Memory B cell (primary cell): ENCODE measurements at places on chromosomes 4 and X.

DNA sequence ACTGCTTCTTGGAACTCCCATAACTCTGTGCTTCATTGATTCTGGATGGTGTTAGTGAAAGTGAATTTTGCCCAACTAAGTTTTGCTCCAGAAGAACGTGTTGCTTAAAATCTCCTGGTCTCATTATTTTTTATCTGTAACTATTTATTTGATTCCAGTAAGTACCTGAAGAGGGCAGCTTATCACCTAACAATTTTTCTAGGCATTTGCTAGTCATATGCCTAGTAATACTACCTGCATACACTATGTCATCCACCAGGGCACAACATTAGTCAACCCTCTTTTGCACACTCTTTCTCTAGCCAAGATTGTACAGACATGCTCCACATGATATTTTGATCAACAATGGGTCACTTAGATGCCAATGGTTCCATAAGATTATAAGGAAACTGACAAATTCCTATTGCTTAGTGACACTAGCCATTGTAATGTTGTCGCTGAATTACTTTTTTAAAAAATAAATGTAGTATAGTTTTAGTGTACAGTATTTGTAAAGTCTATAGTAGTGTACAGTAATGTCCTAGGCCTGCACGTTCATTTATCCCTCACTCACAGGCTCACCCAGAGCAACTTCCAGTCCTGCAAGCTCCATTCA is 499.9 kb upstream of the AADAT start:
- DNase-seq: no peak

DNA sequence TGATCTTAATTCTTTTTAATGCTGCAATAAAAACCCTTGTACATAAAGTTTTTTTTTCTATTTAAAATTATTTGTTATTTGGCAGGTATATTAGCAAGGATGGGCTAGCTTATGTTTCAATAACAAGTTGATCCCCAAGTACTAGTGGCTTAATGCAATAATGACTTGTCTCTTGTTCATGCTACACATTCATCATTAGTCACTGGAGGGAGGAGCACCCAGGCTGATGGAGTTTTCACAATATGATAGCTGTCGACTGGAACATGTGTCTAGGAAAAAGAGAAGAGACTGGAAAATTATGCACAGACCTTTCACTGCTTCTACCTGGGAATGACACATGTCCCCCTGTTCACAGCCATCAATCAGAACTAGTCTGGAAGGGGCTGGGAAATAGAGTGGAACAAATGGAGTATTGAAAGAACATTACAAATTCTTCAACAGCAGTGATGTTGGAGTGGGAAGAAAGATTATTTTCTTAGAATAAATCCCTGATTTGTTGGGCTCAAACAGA is 387.9 kb upstream of the RPS6KA3 start:
- no peak for DNase-seq

DNA sequence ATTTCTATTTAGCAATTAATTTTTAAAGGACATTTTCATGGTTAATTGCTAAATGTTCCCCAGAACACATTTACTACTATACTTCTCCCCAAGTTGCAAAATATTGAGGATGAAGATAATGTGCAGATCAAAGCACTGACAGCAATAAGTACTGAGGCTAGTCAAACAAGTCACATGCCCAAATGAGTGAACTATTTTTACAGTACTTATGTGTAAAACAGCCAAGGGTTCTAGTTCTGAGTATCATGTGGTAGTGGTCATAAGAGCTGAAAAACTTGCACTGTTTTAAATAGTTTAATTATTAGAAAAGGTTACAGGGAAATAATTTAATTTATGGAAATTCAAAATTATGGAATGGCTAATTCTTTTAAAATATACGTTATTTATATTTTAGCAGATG is 3.8 kb downstream of the GALNTL6 start:
- no peak for DNase-seq

GRCh38 chr4:82500435-82501153 is 61.2 kb downstream of the TMEM150C start:
- no peak for DNase-seq

DNA sequence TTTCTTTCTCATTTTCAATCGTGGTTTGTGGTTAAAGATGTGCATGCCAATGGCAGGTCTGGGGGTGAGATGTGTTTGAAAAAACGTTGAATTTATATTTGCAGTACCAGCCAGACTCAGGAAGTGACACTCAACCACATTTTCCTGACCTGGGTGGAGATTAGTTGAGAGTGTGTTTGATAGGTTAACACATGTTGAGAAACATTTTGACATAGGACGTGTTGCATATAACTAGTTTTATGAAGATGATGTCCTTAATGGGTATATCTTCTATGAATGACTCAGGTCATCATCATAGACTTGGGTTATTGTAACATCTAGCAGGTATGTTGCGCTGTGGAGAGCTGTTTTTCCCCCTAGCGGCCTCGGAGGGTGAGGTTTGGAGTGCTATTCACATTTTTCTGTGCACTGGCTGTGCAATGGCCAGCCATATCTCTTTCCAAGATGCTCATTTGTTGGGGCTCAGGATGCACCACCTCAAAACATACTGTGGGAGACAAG is 21.7 kb upstream of the CD38 start:
- peak; percentile 14 for DNase-seq

DNA sequence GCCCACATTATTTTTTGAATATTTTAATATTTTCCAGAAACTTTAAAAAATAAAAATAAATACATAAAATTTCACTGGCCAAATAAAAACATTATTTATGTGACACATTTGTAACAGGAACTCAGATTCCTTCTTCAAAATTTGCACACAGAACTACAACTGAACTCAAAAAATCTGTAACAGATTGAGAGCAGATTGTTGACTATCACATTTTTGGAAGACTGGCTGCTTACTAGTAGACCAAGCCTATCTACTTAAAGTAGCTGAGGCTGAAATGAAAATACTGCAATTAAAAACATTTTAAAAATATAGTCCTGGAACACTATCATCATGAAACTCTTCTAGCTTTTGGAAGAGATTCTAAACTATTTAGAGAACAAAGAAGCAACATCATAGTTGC is 203.9 kb downstream of the SH3BGRL start:
- no peak for DNase-seq

DNA sequence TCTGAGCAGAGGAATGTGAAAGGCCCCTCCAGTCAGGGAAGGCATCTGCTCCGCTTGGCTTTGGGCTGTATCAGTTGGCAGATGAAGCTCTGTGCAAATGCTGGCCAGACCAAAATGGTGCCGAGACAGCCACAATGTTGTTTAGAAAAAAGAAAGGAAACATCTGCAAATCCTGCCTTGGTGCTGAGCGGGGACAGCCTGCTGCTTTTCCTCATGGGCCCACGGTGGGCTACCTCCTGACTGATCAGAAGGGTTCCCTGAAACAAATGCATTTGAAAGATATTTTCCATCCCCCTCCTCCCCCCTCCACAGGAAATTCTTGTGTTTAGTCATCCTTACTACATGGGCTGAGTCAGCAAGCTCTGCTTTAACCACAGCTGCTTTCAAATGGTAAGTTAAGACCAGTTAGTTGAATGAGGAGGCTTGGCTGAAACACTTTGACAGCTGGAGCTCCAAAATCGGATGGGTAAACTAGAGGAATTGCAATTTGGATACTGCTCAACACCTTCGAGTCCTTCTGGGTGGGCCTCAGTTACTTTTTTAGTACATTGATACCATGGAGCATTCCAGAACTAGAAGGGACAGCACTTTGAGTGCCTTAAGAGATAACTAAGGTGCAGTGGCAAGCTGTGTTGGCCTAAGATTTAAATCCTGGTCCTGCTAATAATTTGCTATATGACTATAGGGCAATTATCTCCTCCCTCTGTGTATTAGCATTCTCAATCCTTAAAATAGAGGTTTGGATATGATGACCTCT is 36.0 kb downstream of the PLAC1 start:
- DNase-seq: no peak

DNA sequence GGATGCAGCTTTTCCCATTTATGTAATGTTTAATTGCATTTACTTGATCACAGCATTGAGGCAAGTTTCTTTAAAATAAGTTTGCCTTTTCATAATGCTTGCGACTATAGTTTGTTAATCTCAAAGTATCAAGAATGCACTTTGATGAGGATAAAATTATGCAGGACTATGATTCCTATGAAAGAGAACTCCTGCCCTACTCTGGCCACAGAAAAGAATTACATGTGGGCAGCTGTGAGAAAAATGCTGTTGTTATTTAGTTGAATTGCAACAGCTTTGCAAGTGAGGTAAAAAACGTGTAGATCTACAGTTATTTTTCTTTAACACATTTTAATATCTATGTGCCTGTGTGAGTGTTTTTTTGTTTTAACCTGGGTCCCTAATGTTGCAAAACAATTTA is 12.5 kb upstream of the OSTC start:
- DNase-seq: no peak

DNA sequence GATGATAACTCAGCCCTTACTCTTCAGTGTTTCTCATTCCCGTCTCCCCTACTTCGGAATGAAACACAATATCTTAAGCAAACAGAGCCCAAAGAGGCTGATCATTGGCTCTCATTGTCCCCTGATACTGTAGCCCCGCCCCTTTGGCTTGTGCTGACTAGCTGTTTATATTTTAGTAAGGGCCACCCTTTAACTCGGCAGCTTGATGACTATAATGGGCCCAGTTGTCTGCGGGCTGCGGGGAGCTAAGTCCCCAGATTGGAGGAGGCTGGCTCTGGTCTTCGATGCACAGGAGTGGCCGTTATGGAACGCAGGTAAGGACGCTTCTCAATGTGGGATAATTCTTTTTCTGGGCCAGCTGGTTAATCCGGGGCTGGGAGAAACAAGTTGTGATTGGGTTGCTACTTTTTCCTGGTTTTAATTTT is at the start of gene TRIM2:
Gene TRIM2 (plus strand): TSS at position 197 of the 425 bp plus-strand sequence. CDS start 88 bp downstream, at position 285.
- DNase-seq: no peak

DNA sequence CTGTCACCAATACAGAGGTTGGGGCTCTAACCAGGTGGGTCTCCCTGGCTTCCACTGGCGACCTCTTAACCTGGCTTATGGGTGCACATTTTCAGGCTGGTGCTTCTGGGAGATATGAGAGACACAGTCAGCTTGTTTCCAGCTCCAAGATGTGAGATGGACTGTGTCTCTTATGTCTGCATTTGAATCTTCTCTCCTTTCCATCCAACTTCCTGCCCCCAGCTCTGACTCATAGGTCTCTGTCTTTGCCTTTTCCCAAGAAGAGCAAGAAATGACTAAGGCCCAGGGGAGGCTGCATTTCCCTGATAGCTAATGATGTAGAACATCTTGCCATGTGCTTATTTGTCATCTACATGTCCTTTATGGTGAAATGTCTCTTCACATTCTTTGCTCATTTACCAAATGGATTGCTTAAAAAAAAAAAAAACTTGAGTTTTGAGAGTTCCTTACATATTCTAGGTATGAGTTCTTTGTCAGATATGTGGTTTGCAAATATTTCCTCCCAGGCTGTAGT is 3.2 kb upstream of the UXT start:
- DNase-seq: no peak

DNA sequence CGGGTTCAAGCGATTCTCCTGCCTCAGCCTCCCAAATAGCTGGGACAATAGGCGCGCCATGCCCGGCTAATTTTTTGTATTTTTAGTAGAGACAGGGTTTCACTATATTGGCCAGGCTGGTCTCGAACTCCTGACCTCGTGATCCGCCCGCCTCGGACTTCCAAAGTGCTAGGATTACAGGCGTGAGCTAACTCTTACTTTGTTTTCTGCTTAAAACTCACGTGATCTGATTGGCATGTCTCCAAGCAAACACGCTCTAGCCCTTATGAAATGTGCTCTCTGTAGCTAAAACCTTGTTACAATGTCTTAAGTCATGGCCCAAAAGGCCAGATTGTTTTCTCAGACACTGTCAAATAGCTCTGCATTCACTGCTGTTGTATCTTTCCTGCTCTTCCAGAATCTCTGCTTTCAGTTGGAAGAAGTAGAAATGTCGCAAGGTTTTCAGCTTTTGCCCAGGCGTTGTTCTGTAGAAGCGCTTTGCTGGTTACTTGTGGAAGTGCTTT is 39.7 kb upstream of the OGT start:
- DNase-seq: no peak

GRCh38 chr4:11898796-11899195 is 470.1 kb upstream of the HS3ST1 start:
- no peak for DNase-seq

- DNase-seq: no peak
These were observed 525 bp upstream of the CISD2 start for GRCh38 chr4:102868153-102868780.

- no peak for DNase-seq
These were observed 197.5 kb downstream of the CCNG2 start for GRCh38 chr4:77354550-77354949.

- no peak for DNase-seq
These were observed 1.2 kb downstream of the DRP2 start for GRCh38 chrX:101220662-101221260.

DNA sequence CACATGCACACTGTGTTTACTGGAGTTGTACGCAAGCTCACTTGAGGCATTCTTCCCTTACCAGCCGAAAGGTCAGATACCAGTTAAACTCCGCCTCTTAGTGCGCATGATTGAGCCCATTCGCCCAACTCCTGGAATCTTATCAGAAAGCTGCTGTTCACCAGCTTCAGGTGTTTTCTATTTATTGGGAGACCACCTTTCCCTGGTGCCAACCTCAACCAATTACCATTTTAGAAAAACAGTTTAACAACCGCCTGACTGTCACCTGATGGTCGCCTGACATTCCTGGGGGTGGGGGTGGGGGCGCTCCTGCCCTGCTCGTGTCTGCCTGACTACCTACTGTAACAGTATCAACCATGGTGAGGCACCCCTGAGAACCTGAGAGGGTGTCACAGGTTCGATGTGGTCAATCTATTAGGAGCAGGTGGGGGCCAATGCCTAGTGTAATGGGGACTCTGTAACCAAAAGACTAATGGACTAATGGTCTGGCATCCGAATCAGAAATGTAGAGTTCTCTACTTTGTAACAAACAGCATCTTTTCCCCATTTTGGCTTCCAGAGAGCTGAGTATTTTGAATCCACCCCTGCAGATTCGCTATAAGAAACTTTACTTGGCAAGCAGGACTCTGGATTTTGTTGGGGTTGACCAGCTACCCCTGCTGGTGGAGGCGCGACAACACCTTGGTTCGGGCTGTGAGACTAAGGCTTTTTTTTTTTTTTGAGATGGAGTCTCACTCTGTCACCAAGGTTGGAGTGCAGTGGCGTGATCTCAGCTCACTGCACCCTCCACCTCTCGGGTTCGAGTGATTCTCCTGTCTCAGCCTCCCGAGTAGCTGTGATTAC is 58.2 kb upstream of the ZNF157 start:
- peak; percentile 13 for DNase-seq
